Peyer's patch (tissue), 4 donors: ENCODE measurements at places on chromosomes 12 and 14.

DNA sequence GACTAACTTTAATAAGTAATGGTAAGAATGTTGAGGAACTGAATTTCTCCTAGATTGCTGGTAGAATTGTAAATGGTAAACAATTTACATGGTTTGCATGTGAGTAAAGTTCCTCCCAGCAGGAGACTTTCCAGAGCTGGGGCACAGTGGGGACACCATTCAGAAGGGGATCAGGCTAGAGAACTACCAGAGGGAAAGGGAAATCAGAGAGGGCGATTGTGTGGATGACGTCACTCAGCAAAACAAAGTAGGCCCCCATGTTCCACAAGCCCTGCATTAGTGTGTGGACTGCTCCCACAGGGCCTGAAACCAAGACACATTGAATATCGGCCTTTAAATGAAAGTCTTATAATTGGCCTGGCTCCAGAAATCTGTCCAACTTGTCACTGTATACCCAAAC lies 9.5 kb downstream of the RNASE11 start:
- DNase-seq: no peak

DNA sequence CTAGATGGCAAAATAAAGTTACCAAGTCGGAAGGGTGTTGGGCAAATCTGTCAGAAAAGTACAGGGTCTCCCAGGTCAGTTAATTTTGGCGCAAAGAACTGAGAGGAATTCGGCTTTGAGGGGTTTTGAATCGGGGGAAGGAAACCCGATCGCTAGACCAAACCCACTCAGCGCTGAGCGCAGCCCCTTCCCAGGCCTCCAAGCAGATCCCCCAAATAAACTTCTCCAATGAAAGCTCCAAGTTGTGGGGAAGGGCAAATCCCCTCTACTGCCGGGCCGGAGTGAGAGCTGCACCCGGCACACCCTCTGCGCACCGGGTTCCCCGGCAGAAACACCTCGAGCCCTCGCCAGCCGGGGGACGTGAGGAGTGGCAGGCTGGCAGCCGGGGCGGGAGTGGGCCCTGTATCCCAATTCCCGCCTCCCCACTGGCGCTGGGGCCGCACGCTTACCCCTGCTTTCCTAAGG lies 441 bp downstream of the E2F7 start:
- DNase-seq: no peak

- DNase-seq: no peak
These were observed 224.3 kb downstream of the GXYLT1 start for GRCh38 chr12:41920355-41920754.

DNA sequence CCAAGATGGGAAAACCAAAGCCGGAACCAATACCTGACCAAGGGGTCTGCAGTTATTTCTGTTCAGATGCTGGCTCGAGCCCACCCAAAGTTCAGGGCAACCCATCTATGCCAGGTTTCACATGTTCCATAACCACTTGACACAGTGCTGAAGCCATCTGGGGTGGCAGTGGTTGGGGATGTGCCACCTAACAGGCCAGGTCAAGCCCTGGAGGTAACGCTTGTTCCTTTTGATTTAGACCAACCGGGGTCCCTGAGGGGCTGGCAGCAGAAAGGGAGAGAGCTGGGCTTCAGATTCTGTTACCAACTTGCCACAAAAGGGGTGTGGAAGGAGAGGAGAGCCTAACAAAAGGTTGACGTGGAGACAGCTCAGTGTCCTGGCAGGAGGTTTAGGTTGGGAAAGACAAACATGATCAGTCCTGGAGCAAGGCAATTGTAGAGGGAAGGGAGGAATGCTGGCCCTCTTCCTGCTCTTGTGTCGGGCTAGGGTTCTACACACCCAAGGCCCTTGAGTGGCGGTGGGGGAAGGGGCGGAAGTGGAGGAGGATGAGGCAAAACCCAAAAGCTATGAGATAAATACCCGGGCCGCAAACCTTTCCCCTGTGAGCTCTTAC lies 31.9 kb downstream of the CACNA2D4 start:
- no peak for DNase-seq

- DNase-seq: no peak
These were observed 1.8 kb downstream of the A2M start for GRCh38 chr12:9113987-9114309.

- no peak for DNase-seq
These were observed 6.6 kb upstream of the NOP2 start for GRCh38 chr12:6574576-6575295.

GRCh38 chr12:127558361-127558760 lies 708.6 kb upstream of the TMEM132C start:
- DNase-seq: no peak

DNA sequence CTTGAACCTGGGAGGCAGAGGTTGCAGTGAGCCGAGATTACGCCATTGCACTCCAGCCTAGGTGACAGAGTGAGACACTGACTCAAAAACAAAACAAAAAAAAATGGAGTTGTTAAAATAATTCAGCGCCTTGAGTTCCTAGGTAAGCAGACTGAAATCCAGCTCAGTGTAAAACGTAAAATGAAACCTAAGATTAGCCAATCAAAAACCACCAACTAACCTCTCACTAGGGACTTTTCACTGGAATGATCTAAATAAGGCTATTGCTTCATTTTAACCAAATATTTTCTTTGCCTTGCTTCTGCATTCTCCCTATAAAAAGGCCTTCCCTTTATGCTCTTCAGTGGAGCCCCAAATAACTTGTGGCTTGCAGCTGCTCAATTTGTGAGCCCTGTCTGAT lies 91.6 kb upstream of the HIF1A start:
- no peak for DNase-seq

DNA sequence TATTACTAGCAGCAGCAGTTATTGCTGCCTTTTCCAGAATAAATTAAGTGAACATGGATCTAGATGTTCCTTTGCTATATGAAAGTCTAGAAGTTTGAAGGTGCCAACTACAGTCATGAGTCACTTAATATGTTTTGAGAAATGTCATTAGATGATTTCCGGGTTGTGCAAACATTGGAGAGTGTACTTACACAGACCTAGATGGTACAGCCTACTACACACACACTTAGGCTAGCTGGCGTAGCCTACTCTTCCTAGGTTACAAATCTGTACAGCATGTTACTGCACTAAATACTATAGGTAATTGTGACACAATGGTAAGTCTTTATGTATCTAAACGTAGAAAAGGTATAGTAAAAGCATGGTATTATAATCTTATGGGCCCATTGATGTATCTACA lies 368.1 kb downstream of the PDZRN4 start:
- DNase-seq: no peak

DNA sequence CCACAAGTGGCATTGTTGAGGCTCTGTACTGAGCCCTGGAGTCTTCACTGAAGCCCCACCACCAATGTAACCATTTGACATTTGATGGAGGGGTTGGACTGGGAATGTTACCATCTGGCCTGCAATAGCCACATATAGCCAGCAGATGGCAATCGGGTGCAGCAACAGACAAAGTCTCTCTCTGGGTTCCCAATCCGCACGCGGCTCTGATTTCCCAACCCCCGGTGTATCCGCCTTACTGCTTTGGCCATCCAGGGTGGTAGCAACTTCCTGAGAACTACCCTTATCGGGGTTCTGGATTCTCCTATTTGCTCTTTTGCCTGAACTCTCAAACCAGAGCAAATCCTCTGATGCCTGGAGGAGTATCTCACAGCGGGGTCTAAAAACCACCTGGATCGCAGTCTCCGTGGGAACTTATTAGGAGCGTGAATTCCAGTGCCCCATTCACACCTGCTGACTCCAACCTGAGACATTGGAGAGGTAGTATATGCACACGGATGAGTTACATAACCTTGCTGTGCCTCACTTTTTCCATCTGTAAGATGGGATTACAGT lies 14.2 kb downstream of the VRTN start:
- DNase-seq: peak; percentile 90

- DNase-seq: no peak
These were observed 79.1 kb downstream of the RAD52 start for GRCh38 chr12:870378-870777.

DNA sequence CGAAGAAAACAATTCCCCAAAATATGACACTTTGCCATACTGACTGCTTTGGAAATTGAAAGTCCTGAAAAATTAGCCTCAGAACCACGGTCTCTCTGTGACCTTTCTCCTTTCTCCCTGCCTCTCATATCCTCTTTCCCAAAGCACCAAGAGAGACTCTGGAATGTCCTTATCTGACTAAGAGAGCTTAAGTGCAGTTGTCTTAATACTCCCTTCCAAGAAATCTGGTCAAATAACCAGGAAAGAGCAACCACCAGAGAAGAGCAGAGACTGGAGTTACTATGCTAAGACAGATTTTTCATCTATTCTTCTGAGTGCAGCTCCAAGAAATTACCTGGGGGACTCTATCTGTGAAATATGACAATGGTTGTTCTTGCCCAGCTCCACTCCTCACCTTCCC lies 10.5 kb upstream of the BTG1 start:
- DNase-seq: no peak

DNA sequence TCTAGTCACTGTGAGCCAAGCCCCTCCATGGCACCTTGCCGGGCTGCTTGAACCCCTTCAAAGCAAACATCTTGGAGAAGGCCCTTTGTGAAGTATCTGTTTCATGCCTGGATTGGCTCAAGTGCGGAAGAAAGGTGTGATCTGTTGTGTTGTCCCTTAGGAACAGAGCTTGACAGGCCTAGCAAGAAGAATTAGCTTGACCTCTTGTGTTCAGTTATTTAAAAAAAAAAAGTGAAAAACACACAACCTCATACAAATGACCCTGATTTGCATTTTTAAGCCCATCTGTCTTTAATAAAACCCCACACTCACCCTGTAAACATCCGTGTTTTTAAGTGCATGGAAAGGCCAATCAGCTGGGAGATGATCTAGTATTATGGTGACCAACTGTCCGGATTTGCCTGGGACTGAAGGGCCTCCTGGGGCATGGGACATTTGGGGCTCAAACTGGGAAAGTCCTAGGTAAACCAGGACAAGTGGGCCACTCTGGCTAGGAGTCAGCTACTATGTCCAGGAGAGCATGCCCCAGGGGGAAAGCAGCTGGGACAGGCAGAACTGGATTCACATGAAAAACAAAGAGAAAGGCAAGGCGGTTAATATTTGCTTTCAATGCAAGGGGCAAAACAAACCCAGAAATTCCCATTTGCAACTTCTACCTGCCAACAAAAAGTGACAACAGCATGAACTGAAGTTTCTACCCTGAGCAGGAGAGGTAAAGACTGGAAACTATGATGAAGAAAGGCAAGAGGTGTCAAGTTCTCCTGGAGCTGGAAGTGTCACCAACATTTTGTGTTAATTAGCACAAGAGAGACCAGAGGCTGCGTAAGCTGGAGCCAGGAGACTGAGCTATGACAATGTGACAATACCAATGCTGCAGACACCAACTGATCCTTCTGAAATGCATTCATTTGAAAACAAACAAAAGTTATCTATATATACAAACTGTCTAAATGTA lies 78.6 kb downstream of the CLMN start:
- DNase-seq: no peak

DNA sequence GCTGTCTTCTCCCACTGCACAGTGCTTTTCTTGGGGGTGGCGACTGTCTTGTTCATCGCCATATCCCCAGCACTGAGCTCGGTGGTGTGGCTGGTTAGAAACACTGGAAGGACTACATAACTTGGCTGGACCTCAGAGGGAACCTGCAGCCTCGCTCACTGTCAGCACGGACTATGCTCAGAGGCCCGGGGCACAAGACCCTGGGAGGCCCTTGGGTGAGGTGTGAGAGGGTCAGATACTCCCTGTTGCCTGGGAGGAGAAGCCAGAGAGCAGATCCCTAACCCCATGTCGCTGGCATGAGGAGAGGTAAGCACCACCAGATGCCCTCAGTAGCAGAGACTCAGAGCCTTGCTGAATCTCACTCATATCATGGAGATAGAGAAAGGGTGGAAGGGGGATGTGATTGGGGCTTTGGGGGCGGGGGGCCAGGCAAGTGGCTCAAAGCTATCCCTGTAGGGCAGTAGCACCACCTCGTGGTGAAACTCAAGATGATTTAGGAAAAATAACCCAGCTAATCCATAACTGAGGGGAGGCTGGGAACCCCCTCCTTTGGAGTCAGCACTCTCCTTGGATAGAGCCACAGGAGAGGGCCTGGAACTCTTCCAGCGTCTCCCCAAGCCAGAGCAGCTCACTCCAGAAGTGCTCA lies 18.7 kb upstream of the HDAC7 start:
- DNase-seq: peak; percentile 44

DNA sequence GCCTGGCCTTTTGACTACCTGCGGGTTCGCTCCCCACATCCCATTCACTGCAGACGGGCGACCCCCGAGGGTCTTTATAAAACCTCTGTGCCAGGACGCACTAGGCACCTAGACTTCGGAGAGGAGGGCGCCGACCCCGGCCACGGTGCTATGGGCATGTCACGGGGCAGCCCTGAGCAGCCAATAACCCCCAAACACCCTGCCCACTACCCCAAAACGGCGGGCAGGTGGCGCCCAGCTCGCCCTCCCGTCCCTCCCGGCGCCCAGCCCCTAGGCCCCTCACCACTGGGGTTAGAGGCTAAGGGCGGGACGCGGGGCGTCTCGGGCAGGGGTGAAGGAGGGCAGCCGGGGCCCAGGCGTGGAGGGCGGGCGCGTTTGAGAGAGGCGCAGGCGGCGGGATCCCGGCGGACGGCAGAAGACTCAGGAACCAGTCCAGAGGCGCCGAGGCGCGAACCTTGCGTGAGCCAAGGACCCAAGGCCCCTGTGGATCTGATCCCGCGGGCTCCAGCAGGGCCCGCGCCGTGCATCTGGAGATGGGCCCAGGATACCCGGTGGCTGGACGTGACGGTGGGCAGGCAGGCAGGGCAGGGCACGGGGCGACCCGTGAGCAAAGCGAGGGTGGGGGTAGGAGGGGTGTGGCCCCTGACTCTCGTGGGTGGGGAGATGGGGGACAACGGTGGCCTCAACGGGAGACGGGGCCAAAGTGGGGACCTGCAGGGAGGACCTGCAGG lies 11.1 kb downstream of the KRT85 start:
- no peak for DNase-seq

- no peak for DNase-seq
These were observed 160.2 kb downstream of the CCDC91 start for GRCh38 chr12:28350502-28350901.

GRCh38 chr14:95070748-95071435 lies 86.4 kb downstream of the DICER1 start:
- no peak for DNase-seq

DNA sequence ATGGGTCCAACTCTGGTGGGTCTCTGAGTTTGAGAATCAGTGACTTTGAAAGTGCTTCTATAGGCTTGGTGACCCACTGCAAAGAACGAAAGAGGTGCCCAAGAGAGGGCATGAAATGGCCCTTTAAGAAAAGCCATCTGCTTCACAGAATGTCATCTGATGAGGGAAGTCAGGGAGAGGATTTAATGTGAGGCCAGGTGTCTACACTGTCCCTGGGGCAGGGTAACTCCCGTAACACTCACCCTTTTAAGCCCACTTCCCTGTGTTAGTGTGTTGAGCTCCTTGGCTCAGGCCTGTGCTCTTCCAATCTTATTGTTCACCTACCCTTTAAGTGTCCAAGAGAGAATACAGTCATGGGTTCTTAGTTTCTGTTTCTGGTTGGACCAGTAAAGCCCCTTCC lies 16.4 kb upstream of the SRSF5 start:
- DNase-seq: no peak

DNA sequence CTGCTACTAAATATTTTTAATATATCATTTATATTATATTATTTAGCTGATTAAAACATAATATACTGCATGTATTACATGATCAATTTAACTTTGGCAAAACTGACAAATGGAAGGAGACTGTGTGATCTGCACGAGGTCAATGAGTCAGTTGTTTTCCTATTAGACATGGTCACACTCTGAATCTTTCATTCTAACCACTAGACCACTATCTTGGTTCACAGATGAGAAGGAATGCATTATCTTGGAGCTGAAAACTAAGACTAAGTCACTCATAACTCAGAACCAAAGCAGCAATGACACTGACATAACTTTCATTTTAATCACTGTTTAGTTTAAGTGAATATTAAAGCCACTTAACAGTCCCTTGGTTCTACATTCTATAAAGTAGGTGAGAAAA lies 37.4 kb downstream of the GNPTAB start:
- no peak for DNase-seq
